Thymus (tissue), 14 donors: ENCODE measurements at places on chromosomes 1 and 21. TPM values are rescaled to one million over a fixed set of nuclear protein-coding genes. Genes with fewer than 3 reads are reported as not detected.

Gene RIMS3
- total RNA-seq = 3.8 TPM

Gene MRAP
- not detected for total RNA-seq

Gene PHTF1
- total RNA-seq = 6.1 TPM

Gene ATG4C
- 11.5 TPM for total RNA-seq

Gene SELENOF
- 209 TPM for total RNA-seq

Gene WNT3A
- total RNA-seq = not detected

Gene PTGFR
- 0.14 TPM for total RNA-seq

Gene CYP2J2
- 1.1 TPM for total RNA-seq

Gene PLA2G2D
- 0.52 TPM for total RNA-seq

Gene TNNI3K
- total RNA-seq = 0.61 TPM

Gene AVPR1B
- 0.09 TPM for total RNA-seq

Gene AIRE
- 11.9 TPM for total RNA-seq

Gene COL8A2
- 11.5 TPM for total RNA-seq
